SW480 (cell line): ENCODE measurements at places on chromosomes 5 and 9.

DNA sequence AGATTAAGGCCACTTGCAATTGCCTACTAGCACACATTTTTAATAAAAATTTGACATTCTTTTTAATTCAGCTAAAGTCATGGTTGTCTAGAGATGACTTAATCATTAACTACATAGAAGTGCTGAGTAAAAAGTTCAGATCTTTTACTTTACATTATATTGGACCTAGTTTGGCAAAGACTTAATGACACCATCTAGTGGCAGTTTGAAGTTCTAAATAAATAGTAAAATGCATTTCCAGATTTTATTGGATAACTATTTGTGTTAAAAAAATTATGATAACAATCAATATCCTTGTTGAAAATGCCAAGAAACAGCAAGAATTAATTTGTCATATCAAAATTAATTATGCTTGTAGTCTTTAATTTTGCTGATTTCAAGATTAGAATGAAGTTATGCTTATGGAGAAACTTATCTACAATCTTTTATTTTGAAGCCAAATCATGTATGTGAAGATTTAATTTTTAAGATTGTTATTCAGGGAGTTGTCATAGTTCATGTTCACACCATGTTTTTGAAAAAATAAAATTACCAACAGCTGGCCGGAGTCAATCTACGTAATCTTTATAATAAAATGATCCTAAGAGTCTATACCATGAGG lies 69.6 kb upstream of the PJA2 start:
- peak; percentile 55 for DNase-seq

GRCh38 chr9:98104445-98104881 lies 14.6 kb downstream of the TRIM14 start:
- DNase-seq: no peak

DNA sequence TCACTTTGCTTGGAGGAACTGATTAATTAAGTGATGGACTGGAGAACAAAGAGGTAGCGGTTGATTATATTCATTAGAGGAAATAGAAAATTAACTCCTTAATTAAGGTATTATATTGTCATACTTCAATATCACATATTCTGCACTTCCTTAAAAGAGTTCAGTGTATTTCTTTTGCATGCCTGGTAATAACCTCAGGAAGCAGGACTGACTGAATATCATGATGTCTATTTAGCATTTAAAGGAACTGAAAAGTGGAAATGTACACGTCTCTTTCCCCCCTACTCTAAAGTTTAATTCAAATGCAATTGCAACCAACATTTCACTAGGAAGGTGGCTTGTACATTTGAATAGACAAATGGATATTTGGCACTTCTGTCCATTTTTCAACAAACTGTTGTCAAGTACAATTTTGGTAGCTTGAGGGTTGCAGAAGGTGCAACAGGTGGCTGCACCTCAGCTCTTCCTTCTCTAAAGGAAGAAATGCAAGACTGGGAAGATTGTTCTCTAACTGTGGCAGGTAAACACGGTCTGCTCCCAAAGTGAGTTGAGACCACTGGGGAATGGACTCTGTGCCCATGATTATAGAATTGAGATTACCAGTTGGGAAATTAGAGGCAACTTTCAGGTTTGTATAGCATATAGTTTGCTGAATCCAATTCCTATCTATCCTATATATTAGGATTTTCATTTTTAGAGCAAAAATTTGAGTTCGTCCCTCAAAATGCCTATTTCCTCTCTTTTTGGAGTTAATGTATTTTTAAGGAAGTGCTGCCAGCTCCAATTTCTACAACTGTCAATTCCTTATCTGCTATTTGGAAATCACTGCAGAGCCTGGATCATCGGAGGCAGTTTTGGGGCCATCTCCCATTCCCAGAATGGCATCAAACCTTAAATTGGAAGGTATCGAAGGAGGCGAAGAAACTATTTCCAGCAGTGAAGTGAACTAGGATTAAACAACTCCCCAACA lies 98.9 kb upstream of the TAF11L2 start:
- no peak for DNase-seq

DNA sequence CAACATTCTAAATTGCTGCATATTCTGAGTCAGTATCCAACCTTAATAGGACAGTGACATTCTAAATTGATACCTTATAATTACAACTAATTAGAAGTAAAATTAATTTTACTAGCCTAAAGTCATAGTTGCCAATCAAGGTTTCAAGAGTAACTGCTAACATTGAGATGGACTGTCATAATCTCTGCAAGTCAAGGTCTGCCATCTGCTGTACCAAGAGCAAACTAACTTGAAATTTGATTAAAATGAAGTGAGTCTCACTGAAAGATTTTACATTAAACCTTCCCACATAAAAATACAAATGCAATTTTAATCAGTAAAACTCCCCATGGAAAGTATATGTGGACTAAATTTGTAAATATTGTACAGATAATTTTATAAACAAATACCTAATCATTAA lies 235.3 kb downstream of the PRDM9 start:
- no peak for DNase-seq

GRCh38 chr9:71690689-71691435 lies 77.5 kb downstream of the CEMIP2 start:
- peak; percentile 21 for DNase-seq

GRCh38 chr9:25412646-25413045 lies 265.6 kb downstream of the TUSC1 start:
- DNase-seq: no peak
